ENCODE measurements at places on chromosomes 7 and 10.

GRCh38 chr10:114479836-114480235 lies 75.5 kb upstream of the AFAP1L2 start:
- no peak for DNase-seq

DNA sequence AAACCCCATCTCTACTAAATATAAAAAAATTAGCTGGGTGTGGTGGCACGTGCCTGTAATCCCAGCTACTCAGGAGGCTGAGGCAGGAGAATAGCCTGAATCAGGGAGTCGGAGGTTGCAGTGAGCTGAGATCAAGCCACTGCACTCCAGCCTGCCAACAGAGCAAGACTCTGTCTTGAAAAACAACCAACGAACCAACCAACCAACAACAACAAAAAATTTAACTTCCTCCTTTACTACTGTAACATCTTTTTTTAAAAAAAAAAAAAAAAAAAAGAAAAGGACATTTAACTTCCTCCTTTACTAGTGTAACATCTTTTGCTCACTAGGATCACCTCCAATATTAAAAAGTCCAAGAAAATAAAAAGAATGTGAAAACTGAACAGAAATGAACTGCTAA lies 92.3 kb upstream of the TMEM168 start:
- DNase-seq, result no peak

- DNase-seq, result no peak
Measured at GRCh38 chr7:150986556-150986955, 4.3 kb upstream of the NOS3 start.

DNA sequence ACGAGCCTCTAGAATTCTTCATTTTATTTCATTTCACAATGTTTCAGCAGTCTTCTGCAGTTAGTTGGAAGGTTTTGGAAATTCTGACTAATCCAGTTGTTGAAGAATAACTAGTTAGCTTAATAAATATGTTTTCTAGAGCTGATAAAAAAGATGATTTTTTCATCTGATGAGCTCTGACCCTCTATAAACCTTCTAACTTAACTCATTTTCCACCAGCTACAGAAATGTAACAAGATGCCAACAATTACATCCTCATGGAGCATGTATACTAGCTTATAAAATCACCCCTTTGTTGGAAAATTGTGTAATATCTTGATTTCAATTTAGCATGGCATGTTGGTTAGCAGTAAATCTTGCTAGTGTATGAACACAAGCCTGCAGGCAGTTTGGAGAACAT lies 33.1 kb downstream of the KAT6B start:
- DNase-seq, result no peak

- no peak for DNase-seq
Measured at GRCh38 chr7:155459700-155460461, 2.0 kb downstream of the EN2 start.

GRCh38 chr7:155881471-155882350 lies 69.4 kb upstream of the SHH start:
- no peak for DNase-seq

DNA sequence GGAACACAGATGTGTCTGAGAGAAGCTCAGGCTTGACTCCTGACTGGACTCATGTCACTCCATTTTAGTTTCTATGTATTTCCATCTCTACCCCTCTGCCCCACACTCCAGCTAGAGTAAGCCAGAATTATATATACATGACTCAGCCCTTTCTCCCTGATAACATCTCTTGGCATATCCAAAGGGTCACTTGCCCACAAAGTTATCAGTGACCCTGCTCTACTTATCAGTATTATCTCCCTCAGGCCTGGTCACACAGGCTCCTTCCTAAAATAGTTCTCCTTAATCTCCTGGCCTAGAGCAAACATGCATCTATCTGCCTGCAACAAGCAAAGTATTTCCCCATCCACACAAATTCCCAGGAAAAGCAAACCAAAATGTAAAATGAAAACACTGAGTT lies 598.3 kb downstream of the SUGCT start:
- no peak for DNase-seq

- DNase-seq, result no peak
Measured at GRCh38 chr7:158567153-158567603, 20.4 kb downstream of the PTPRN2 start.

GRCh38 chr10:43794181-43794815 lies 145.6 kb upstream of the ZNF32 start:
- no peak for DNase-seq

DNA sequence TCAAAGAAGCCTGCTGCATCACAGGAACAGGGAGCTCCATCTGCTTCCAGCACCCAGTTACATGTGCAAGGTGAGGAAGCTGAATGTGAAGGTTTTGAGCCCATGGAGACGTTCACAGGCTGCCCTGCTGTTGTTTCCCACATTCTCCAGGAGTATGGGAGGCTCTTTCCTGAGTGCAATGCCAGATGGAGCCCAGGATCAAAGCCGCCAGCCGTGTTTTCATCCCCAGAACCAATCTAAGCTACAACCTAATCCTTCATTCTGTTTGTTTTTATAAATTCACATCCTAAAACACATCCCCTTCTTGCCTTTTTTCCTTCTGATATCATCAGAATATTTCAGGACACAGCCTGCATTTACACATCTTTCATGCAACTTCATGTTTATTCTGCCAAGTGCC lies 98.9 kb upstream of the PRR15 start:
- no peak for DNase-seq

DNA sequence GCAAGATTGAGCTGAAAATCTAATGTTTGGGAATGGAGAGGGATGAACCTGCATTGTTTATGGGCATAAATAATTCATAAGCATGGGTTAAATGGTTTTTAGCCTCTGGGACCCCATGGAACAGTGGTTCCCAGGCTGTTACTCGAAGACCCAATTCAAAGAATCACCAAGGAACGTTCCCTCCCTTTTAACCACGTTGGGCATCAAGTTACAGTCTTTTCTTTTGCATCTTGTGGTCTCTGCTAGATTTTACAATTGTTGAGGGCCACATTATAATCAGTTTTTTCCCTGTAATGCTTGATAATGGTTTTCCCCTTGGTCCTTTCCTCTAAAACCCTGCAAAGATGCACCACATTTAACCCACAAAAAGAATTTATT lies 2.5 kb downstream of the CALN1 start:
- DNase-seq, result no peak

- DNase-seq, result no peak
Measured at GRCh38 chr7:20870977-20871376, 84.3 kb upstream of the SP8 start.

GRCh38 chr10:494149-494542 lies 195.3 kb downstream of the DIP2C start:
- DNase-seq, result no peak

DNA sequence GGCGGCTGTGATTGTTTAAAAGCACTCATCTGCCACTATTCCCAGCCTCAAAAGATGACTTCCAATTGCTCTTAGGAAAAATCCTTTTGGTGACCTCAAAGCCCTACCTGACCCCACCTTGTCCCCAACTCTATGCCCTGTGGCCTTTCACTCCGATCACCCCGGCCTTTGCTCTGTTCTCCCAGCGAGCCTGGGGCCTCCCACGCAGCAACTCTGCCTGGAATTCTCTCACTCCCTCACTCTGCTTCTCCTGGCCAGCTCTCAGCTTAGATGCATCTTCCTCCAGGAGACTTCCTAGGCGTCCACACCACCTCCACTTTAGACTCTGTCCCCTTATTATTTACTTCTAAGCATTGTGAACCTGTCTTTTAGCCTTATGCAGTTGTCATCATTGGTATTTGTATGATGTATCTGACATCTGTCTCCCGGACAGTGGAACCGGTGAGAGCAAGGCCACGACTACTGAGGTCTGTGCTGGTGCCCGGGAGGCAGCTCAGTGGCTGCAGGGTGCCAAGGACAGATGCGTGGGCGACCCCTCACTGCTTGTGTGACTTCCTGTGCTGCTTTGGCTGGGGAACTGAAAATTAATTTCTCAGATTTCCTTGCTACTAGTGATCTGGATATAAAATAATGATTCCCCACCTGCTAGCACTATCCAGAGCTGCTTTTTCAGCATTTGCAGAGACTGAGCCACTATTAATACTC lies 63.0 kb downstream of the PIP4K2A start:
- no peak for DNase-seq

DNA sequence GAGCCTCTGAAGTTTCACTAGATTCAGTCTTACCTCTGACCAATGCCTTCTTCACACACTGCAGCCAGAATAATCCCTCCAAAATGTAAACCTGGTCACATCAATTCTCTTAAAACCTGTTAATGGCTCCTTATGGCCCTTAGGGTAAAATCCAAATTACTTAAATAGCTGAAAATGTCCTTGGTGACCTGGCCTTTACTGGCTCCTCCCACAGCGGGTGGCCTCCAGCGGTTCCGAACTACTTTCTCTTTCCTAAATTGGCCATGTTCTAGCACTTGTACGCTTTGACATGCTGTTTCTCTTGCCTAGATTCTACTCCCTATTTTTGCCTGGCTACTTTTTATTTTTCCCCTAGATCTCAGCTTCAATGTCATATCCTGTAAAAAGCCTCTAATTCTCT lies 36.1 kb downstream of the AGK start:
- DNase-seq, result no peak

- peak; percentile 11 for DNase-seq
Measured at GRCh38 chr7:6623589-6624245, 8.3 kb downstream of the ZNF853 start.

DNA sequence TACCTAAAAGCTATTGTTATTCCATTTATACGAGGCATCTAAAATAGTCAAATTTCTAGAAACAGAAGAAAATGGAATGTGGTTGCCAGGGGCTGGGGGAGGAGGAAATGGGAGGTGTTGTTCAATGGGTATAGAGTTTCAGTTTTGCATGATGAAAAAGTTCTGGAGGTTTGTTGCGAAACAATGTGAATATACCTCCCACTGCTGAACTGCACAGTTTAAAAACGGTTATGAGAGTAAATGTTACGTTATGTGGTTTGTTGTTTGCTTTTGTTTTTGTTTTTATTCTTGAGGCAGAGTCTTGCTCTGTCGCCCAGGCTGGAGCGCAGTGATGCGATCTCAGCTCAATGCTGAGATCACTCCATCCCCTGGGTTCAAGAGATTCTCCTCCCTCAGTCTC lies 64.9 kb upstream of the NRBF2 start:
- no peak for DNase-seq

GRCh38 chr10:103819493-103819892 lies 35.9 kb downstream of the SH3PXD2A start:
- DNase-seq, result no peak

- no peak for DNase-seq
Measured at GRCh38 chr7:36507475-36508440, 118.1 kb downstream of the ANLN start.

DNA sequence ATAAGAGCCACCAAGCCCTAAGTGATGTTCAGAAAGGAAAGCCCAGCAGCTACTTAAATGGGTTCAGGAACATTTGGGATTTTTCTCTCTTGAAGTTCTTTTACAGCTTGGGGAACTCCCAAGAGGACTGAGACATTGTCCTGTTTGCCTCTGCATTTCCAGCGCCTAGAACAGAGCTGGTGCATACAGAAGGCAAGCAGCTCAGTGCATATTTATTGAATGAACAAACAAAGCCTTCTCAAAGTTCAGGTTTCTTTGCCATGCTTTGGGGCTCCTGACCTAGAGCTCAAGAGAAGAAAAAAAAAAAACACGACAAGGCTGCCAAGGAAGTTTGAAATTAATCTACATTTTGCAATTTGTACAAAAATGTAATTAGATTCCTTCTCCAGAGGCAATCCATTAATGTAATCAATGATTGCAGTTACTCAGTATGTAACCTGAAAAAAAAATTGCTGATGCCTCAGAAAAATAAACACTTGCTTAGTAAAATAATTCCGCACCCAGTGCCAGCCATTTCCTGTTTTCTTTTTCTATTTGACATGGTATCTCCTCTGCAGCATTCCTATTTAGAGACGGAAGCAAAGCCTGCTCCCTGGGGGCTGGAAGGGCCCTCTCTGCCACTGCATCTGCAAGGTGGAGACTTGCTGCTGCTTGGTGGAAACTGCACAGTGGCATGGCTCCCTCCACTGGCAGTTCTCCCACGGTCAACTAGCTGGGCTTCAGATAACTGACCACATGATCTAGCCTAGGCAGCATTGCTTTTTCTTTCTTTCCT lies 157.3 kb downstream of the TMEM178B start:
- DNase-seq, result no peak

DNA sequence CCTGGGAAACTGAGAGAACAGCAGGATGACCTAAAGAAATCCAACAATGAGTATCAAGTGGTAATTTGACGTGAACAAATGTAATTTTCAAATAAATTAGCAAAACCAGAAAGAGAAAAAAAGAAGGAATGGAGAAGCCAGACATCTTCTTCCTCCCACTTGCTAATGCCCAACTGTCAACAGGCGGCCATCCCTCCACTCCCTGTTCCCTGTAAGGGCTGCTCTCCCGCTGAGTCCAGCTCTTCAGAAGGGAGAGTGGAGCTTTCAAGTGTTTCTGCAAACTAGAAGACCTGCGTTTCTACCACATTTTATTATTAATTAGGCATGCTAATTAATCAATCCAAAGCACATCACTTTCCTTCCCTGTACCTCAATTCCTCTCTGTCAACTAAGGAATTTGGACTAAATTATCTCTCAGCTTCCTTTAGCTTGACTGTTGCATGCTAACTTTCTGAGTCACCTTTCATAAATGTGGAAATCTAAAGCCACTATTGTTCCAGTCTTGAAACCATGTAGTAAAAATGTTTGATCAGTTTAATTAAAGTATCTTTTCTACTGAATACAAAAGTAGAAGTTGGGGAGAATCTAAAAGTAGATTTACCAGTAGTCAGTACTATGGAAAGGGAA lies 48.4 kb upstream of the CUL1 start:
- no peak for DNase-seq

GRCh38 chr10:42926843-42927242 lies 144.2 kb downstream of the BMS1 start:
- no peak for DNase-seq

DNA sequence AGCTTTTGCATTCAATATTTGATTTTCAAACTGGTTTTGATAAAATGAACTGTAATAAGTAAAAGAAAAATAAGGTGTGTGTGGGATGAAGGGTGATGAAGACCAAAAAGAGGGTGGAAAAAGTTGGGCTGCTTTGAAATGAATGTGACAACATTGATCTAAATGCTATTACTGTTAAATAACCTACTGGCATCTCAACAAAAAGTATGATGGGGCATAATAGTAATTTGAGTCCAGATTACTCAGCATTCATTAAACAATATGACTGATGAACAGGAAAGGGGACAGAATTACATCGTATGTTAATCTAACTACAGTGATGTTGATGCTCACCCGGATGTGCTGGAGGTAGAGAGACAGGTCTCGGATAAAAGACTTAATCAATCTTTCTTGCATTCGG lies 112.2 kb downstream of the ABCC2 start:
- DNase-seq, result no peak

DNA sequence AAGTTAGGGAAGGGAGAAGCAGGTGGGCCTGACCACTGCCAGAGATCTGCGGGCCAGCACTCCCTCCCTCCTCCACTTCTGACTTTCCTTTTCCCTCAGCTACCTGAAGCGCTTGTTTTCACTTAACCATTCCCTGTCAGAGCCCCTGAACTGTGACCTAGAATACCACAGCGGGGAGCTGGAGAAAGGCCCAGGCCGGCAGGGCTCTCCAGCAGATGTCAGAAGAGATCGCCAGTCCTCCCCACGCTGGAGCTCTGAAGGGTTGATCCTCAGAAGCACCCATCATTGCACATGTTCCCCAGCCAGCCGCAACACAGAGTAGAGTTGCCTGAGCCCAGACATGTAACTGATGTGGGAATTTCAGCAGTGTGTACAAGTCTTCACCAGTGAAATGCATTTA lies 44.4 kb upstream of the GAD2 start:
- DNase-seq, result no peak

- no peak for DNase-seq
Measured at GRCh38 chr10:101283762-101284100, 54.5 kb upstream of the LBX1 start.

GRCh38 chr10:45257600-45257999 lies 57.8 kb downstream of the OR13A1 start:
- DNase-seq, result no peak

GRCh38 chr7:47331179-47331565 lies 250.7 kb downstream of the TNS3 start:
- DNase-seq, result no peak

Data from activated naive CD4-positive, alpha-beta T cell (primary cell).